T-helper 9 cell (primary cell): ENCODE measurements at places on chromosomes 2 and 18.

GRCh38 chr2:5482929-5483331 lies 209.3 kb upstream of the SOX11 start:
- DNase-seq: no peak

GRCh38 chr2:8999102-8999446 lies 4.4 kb downstream of the MBOAT2 start:
- DNase-seq: no peak

DNA sequence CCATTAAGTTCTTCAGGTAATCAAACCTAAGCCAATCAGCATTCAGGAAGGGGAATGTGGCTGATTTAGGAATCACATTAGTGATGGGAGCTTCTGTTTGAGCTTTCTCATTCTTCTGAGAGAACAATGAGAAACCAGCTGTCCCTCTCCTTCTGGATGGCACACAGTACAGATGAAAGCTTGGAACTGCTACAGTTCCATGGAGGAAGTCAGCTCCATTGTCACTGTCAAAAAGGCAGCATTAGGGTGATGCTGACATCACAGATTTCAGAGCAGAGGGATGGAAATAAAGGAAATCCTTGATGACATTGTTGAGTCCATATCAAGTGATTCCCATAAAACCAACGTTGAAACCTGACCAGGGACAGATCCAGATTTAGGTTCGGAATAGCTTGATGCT lies 36.1 kb upstream of the ACYP2 start:
- DNase-seq: no peak

- DNase-seq: no peak
These were observed 87.9 kb downstream of the OSBPL6 start for GRCh38 chr2:178282075-178282815.

- DNase-seq: no peak
These were observed 93.5 kb downstream of the FAM124B start for GRCh38 chr2:224308272-224308911.

- no peak for DNase-seq
These were observed 70.0 kb downstream of the MYO3B start for GRCh38 chr2:170247882-170248393.
